ENCODE measurements at places on chromosomes 3 and 15. TPM values are rescaled to one million over a fixed set of nuclear protein-coding genes. Genes with fewer than 3 reads are reported as not detected.

DNA sequence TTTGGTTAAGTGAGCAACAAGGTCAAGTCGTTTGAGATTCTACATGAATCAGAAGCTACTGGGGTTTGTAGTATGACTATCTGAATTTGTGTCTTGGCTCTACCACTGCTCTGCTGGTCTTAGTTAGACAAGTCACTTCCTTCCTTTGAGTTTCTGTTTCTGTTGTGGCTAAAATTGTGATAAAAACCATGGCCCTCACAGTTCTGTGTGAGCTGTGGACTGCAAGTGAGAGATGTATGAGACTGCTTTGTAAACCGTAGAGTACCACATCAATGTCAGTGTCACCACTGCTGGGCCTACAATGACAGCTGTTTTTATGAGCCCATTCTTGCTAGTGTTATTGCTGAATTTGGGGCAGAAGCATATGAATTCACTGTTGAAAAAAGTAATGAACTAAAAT is 32.7 kb downstream of the RARB start:
- DNase-seq, result no peak

DNA sequence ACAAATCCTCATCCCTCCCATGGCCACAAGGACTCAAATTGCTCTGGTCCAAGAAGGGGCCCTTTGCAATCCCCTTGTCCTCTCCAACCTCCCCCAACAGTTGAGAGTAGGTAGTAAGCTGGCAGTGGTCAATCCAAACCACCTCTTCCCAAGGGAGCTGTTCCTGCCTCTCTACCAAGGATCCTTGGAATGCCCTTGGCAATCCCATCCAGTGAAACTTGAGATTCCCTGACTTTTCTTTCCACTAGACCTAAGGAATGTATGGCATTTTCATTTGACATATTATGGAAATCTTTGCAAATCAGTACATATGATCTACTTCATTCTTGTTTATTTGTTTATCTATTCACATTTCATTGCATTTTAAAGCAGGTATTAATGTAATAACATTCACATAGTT is 4.8 kb upstream of the RBP2 start:
- no peak for DNase-seq

GRCh38 chr15:77017091-77017660 is 22.2 kb downstream of the PSTPIP1 start:
- DNase-seq, result no peak

DNA sequence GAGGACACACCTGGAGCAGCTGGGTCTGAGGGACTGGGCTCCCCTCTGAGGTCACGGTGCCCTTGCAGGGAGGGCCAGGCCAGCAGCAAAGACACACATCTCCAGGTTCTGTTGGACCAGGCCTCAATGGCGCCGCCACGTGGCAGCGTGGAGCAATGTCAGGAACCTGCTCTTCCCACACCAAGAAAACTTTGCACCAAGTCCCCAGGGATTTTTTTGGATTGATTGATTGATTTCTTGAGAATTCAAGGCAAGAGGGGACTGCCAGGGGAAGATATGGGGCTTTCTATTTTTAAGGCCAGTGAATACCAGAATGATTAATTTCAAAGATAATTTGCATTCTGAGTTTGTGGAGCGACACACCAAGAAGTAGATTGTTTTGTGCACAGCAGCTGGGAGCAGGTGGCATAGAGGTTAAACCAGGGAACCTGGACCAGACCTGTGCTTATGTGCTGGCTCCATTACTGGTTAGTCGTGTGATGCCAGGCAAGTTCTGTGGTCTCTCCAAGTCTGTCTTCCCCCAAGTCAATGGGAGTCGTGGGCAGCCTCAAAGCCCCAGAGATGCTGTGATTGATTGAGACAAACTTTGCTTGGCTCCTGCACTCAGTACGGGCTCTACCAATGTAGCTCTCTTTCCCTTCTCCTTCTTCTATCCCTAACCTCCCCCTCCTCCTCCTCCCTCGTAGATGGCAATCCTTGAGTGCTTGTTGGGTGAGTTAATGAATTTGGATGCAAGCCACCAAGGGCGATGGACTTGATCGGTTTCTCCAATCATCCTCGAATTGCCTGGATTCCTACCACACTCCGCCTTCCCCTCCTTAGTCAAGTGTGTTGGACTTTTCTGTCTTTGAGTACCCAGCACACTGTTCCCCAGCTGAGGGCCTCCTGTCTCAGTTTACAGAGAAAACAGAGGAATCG is 96.2 kb upstream of the TRPM1 start:
- no peak for DNase-seq

DNA sequence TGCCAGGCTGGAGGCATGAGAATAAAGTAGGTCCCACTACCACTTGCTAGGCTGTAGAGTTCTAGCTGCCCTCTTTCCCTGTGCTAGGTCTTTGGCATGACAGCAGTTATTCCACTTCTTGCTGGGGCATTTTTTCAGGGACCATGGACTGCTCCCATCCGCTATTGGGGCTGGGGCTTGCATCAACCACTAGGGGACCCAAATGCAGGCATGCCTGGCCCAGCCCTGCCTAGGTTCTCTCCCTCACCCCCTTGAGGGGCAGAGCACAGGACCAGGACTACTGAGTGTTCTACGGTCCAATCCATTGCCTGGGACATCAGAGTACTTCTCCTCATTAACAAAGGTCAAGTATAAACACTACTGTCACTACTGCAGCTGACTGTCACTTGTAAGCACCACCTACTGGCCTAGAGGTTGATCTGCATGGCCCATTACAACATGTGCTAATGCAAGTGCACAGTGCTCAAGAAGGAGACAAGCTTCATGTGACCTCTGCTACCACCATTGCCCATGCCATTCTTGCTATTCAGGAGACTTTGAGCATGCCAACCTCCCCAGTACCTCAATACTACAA is 270.5 kb downstream of the MBNL1 start:
- no peak for DNase-seq

ST3GAL6 gene
- 11.9 TPM for total RNA-seq

CHRFAM7A gene
- 0.90 TPM for total RNA-seq

CNBP gene
- total RNA-seq, result 394 TPM

DNA sequence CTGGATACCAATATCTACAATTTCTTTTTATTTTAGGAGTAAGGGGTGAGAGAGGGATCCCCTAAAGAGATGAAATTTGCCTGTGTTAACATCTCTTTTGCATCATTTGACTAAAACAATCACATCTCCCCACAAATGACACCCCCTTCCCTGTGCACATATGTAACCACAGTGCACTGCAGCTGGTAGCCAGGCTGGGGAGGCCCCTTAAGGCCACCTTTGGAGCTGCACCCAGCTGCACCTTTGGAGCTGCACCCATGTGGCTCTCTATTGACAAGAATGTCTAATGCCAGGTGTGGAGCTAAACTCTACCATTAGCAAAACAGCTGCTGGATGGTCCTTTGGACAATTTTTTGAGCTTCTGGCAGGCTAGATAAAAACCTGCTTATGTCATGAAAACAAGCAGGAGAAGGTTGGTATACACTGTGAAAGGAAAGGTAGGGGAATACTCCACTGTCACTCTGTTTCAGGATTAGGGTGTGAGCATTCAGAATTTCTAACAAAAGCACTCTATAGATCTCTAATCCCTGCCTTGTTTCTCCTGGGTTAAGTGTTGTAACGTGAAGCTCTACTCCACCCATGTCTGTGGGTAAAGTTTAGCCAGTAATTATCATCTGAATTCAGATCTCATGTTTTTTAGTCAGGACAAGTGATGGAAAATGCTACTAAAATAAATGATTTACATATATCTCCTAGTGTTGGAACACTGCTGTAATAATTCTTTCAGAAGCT is 52.1 kb downstream of the TFG start:
- DNase-seq, result peak; percentile 10

DNA sequence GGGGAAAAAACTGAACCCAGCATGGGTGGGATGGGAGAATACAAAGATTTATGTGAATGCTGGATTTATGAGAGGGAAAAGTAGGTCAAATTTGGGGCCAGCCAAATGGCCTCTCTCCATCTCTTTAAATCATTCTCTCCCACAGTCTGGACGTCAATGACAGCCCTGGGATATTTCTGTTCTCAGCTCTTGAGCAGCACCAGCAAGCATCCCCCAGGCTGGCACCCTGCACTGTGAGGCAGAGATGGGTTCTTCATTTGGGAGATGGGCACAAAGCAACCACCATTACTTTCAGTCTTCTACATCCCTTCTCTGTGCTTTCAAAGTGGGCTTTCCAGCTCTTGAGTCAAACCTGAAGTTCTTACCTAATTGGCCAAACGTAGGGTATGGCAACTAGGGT is 321.0 kb downstream of the NTRK3 start:
- DNase-seq, result no peak

GAP43 gene
- 1.2 TPM for total RNA-seq

DNA sequence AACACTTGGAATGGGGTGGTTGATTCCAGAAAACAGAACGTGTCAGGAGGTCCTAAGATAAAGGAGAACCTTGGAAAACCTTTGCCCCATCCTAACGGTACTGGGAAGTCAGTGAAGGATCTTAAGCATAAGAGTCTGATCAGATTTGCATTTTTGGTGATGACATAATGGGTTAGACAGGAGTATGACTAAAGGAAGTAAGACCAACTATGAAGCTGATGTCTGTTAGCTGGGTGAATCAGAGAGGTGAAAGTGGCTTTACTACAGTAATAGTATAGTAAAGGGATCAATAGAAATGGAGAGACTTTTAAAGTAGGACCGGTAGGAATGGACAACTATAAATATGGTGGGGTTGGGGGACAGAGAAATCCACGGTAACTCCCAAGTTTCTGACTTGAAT is 12.6 kb downstream of the GTF2A2 start:
- no peak for DNase-seq

SKIC8 gene
- total RNA-seq, result 115 TPM

GRCh38 chr15:73333001-73333400 is 35.8 kb downstream of the HCN4 start:
- no peak for DNase-seq

GRCh38 chr3:149881879-149882278 is 68.9 kb downstream of the RNF13 start:
- no peak for DNase-seq

ARRDC4 gene
- 6.9 TPM for total RNA-seq

GRCh38 chr3:122942937-122943827 is 84.4 kb downstream of the SEMA5B start:
- DNase-seq, result peak; percentile 70

HOMER2 gene
- 25.2 TPM for total RNA-seq

DNA sequence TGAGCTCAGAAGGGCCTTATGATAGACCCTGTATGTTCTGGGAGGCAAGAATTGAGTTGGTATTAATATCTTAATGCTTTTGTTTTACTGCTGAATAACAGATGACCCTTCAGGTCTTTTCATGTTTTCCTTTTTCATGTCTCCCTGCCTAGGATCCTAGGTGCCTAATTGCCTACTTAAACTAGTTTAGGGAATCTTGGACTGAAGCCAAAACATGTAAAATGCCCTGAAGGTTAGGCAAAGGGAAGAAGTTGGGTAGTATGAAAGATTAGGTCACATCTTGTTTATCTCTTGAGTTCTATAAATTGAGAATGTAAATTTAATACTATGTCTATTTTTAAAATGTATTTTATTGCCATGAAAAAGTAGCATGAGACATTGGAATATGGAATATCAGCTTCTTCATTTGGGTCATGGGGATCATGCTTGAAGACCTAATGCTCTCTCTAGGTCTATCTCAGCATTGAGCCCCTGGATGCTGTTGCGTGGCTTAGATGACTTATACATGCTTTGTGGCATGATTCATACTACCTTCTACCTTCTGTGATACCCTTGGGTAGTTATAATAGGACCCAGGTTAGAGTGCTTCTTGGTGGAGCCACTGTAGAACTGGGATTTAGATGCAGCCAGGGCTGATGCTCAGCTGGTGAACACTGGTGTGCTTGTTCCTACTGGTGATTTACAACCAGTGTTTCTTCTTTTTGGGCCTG is 26.4 kb downstream of the RBM6 start:
- no peak for DNase-seq

HHATL gene
- not detected for total RNA-seq

TLR9 gene
- not detected for total RNA-seq

- peak; percentile 94 for DNase-seq
Measured at GRCh38 chr3:43769097-43769884, 78.6 kb downstream of the ABHD5 start.

DNA sequence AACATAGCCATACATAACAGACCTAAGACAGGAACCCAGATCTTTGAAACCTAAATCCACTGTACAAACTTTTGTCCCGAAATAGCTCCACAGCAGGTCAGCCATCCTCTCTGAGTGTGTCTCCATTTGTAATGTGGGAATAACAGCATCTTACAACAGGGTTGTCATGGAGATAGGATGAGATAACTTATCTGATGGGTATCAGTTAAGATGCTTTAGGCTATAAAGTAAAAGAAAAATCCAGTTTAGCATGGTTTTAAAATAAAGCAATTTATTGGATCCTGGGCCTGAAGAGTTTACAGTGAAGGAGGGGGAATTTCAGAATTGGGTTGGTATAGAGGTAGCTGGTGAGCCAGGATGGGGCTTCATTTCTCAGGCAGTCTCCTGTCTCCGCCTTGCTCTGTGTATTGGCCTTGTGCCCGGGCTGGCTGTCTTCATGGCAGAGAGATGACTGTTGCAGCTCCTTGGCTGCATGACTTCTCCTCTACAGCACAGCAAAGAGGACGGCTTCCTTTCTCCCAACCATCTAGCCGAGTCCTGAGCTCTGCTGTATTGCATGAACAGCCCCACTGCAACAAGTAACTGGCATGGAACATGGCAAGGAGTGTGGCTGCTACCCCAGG is 131.9 kb upstream of the PROK2 start:
- no peak for DNase-seq

GRCh38 chr3:160314995-160315394 is 84.0 kb downstream of the IFT80 start:
- DNase-seq, result no peak

GPR62 gene
- not detected for total RNA-seq

- DNase-seq, result no peak
Measured at GRCh38 chr3:77146004-77146403, 106.1 kb downstream of the ROBO2 start.

DNA sequence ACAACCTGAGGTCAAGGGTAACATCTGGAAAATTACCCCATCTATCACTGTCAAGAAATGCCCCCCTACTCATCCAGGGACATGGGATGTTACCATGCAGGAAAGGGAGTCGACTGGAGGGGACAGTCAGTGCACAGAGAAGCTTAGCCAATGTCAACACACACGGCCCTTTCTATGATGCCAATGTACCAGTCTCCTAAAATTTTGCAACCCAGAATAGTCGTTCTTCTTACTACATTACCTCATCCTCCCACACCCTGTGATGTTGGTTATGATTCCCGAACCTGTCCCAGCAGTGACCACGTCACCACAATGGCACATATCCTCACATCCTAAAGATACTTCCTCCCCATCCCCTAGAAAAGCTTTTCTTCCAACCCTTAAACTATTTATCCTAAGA is 20.1 kb downstream of the TXNRD3 start:
- no peak for DNase-seq

DNA sequence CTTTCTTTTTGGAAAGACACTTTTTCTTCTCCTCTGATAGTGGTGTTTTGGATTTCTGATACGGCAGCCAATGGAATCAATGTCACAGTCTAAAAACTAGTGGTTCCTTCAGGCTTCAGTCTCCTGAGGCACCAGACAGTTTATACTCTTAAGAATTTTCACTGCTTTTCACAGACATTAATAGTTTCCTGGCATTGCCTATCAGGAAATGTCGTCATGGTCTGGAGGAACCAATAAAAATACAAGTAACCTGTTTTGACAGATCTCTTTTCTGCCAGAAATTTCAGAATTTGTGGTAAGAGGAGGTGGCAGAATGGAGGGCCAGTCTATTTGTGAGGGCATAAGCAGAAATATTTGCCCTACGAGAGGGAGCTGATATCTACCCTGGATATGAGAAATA is 44.8 kb downstream of the FILIP1L start:
- no peak for DNase-seq
